ENCODE measurements at places on chromosomes 11 and 22.

DNA sequence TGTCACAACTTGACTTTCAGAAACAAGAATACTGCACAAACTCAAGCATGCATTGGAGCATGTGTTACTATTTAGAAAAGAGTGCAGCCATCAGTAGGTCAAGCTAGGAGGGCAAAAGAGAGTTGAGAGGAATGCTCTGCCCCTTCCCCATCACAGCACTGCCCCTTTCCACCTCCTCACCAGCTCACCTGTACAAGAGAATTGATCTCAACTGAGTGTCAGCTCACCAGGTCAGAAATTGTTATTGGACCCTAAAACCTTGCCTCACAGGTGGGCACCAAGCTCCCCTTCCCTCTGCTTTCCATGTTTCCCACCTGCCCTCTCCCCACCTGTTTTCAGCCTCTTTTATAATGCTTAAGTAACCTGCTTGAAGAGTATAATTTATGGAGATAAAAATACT, 48.8 kb downstream of the DKK3 start:
- no peak for DNase-seq

DNA sequence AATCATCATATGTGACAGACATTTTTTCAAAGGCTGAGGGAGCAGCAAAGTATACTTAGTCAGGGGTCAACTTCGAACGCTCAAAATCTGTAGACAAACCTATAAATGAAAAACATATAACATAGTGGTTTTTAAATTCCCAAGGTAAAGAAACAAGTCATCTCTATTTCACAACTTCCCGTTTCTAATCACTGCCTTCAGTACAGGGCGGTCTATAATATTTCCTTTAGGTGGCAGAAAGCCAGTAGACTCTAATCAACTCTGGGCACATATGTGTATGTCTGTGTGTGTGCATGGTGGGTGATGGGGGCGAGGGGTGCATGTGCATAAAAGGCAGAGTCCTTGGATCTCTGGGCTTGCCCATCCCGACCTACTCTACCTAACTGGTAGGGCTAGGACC, 55.0 kb upstream of the ARFGAP3 start:
- no peak for DNase-seq

DNA sequence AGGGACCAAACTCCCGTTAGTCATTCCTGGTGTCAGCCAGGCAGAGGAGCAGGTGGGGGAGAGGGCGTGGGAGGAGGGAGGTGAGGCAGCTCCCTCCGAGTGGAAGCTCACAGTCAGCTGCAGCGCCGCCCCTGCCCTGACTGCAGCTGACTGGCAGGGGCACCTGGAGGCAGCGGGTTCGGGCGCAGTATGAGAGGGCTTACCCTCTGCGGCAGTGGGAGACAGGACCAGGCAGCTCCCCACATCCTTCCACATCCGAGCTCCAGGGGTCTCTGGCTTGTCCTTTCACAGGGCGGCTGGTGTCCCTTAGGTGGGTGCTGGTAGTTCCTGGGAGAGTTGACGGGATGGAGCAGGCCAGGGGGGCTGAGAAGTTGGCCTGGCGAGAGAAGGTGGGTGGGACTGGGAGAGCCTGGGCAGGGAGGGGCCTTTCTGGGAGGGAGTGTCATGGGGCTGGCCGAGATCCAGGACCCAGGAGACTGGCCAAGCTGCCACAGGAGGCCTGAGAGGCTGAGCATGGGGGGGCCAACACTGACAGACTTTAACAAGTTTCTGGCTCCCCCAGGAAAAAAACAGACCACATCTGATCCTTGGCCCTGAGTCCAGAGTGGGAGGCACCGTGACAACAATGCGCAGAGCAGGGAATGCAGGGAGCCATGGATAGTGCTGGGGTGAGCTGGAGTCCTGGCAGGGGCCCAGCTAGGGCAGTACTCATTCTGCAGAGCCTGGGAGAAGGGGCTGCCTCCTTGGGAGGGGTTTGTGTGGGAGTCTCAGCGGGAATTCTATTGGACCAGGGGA, 4.9 kb downstream of the ADORA2A start:
- DNase-seq: no peak

GRCh38 chr11:72353861-72354260, 80.5 kb downstream of the CLPB start:
- DNase-seq: no peak

DNA sequence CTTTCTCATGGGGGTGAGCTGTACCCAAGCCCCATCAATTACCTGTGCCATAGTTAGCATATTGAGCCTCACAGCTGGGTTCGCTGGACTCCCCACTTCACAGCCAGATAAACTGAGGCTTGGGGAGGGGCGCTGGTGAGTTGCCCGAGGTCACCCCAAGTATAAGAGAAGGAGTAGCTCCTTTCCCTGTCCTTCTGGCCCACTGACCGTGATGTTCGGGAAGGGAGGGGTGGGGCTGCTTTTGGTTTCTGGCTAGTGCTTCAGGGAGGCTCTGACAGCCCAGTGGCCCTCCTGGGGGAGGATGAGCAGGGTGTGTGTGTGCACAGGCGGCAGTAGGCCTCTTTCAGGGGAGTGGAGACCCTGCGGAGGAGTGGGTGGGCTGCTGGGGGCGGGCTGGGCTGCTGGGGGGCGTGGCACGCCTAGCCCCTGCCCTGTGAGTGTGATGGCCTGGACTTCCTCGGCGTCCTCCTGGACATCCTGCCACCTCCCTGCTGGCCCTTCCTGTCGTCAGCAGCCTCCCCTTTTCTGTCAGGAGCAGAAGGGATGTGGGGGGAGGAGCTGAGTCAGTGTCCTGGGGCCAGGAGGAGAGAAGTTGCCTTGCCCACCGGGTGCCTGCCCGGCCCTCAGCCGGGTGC, 50.3 kb downstream of the TRIOBP start:
- DNase-seq: no peak

GRCh38 chr22:26360169-26360885, 68.7 kb upstream of the ASPHD2 start:
- peak; percentile 37 for DNase-seq

- DNase-seq: no peak
Measured at GRCh38 chr11:1771700-1772099, 8.0 kb upstream of the CTSD start.

DNA sequence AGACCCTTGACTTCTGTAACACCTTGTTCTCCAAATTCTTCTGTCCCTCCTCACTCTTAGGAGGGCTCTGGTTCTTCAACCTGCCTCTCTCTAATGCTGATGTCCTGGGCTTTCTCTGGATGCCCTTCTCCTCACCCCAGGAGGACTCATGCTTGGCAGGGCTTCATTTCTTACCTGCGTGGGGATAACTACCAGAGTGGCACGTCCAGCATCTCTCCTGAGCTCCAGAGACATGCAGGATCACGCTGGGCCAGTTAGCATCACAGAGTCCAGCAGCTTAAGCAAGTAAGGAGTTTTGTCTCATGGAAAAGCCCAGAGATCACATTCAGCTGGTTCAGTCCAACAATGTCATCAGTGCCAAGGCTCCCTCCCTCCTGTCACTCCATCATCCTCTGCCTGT, 36.4 kb downstream of the RTL6 start:
- no peak for DNase-seq

- DNase-seq: no peak
Measured at GRCh38 chr22:46851941-46852340, 89.5 kb downstream of the TBC1D22A start.

DNA sequence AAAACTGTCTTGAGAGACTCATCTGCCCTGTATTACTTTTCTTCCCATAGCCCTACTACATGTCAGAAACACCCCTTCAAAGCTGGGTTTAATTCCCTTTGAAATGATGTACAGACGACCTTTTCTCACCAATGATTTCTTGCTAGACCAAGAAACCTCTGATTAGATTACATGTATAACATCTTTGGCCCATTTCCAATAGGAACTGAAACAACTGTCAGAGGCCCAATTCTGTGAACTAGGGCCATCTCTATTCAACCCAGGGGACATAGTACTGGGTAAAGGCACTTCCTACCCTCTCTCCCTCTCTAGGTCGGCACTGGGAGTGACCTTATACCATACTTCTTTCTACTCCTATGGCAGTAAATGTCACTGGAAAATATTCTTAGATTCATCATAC, 19.4 kb downstream of the NPAT start:
- DNase-seq: no peak

All from effector memory CD4-positive, alpha-beta T cell (primary cell).